ENCODE measurements at places on chromosomes 11 and 22.

- DNase-seq = no peak
Observed at GRCh38 chr11:119688356-119688755, 40.6 kb downstream of the NECTIN1 start.

- DNase-seq = no peak
Observed at GRCh38 chr11:101786916-101787315, 127.9 kb upstream of the CEP126 start.

DNA sequence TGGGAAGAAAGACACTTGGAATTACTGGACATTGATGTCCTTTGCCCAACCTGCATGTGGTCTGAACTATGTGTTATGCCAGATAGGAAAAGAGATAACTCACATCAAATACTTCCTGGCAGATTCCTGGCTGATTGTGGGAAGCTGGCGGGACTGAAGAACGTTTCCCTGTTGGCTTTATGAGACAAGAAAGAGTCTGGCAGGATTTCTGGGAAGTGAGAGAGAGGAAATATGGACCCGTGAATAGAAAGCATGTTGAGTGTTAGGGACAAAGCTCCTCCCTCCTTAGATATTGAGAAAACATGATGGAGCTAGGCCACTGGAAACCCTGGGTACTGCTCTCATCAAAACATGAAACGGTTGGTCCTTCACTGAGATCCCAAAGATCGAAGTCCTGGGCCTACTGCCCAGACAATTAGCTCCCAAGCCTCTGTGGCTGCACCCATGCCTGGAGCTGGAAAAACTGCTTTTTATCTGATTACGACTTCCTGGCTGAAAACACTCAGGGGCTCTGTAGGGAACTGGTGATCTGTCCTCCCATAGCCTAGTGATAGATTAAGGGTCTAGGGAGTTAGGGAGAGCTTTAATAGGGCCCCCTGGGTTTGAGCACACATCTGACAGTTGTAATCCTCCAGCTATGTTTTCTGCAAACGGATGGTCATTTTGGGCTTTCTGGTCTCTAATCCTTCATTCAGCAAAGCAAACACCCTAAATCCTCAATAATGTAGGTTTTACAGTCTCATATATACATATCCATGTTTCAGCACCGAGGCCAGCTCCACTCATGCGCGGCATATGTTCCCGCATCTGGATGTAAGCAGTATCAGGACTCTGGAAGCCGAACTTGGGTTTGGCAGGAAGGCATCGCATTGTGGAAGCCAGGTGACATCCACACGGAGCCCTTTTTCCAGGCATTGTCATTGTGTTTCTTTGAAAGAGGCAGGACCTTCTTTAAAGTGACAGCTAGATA, 6.1 kb upstream of the B3GAT1 start:
- DNase-seq = no peak

DNA sequence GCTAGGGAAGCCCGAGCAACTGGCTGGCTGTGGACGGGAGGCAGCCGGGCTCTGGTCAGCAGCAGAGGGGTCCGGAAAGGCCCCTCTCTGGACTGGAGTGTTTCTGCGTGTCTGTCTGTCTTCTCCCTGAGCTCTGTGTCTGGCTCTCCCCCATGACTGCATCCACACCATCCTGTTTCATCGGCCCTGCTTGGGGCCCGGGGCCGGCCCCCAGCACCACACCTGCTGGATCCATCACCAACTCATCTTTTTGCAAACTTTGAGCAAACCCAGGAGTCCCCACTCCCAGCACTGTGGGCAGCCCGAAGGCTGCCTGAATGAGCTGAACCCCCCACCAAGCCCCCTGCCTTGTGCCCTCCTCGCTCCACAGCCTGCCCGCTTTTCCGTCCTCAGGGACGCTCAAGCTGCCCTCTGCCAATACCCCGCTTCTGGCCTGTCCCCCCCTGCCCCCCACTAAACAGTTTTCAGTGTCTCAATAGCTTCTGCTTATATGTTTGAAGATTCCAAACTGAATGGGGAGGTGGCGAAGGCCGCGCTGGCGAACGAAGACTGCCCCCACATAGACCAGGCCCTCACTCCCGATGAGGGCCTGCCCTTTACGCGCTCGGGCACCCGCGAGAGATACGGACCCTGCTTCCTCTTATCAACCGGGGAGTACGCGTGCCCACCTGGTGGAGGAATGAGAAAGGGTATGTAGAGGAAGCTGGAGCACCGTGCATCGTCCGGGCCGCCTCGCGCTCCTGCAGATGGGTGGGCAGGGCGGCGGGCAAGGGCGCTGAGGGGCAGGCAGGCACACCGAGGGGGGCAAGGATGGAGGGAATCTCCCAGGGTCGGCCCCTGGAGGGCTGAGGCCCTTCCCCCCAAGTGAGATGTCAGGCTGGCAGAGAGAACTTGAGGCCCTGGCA, 44.6 kb downstream of the KCNC1 start:
- DNase-seq = no peak

DNA sequence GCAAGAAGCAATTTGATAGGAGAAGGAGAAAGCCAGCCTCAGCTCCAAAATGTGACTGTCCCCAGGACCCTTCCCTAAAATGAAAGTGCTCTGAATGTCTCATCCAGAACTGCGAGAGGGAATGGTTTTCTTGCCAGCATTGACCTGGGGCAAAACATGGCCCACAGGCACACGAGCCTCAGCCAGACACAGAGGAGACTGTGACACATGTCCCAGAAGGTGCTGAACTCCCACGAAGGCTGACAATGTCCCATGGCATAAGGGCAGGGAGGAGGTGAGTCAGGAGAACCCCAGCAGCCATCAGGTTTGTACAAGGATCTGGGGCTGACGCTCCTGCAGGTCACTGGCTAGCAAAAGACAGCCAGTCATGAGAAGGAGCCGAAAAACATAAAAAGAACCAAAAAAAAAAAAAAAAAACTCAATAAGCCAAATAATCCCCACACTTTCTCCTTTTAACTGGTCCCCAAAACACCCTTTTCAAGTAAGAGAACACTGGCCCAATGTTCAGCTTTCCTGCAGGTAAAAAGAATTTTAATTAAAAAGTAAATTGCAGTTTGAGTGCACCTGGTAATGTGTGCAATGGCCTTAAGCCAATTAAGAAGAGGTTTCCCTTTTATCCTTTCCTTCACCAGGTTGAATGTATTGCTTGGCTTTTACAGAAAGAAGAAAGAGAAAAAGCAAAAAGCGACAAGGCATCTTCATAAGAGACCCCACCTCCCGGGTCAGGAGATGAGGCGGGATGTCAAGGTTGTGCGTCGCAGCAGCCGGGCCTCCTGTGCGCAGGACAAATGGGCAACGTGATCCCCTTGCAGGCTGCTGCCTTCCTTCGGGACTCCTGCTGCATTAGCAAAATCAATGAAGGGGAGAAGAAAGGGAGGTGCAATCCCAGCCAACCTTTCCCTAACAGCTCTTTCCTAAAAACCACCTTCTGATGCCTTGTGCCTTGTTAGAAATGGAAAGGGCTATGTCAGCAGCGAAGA, 43.6 kb downstream of the GALNT18 start:
- DNase-seq = no peak

DNA sequence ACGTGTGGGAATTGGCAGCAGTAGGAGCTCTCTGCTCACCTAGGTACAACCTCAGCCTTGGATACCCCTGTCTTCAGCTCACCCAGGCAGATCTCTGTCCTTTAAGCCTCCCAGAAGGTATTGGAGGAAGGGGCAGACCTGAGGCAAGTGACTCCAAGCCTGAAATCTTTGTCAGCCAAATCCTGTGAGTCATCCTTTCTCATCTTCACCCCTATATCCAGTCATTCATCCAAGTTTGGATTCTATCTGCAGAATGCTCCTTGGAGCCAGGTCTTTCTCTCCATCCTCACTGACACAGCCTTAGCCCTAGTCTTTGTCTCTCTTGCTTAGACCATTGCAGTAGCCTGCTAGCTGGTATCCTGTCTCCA, 10.4 kb upstream of the THY1 start:
- DNase-seq = no peak

DNA sequence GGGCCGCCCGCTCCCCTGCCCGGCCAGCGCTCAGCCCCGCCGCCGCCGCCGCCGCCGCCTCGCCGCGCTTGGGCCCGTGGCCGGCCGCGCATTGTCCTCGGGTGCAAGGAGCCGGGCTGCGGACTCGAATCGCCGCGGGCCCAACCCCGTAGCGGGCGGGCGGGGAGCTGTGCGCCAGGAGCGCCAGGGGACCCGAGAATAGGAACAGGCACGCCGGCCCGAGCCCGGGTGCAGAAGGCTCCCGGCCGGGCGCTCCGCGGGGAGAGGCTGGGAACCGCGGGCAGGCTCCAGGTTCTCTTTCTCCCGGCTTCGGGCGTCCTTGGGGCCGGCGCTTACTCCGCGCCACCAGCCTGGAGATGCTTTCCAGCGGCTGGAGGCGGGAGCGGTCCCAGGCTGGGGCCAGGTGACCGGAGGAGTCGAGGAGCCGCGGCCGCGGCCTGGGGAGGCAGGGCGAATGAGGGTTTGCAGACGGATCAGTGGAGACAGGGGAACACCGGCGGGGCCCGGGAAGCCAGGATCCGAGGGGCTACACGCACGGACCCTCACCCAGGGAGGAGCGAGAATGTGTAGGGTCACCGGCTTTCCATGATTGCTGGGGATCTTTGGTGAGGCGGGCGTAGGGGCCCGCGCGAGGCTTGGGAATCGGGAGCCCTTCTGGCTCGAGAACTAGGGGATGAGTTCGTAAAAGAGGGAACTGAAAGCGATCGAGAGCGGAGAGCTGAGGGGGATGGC, 726 bp downstream of the PKNOX2 start:
- DNase-seq = no peak

DNA sequence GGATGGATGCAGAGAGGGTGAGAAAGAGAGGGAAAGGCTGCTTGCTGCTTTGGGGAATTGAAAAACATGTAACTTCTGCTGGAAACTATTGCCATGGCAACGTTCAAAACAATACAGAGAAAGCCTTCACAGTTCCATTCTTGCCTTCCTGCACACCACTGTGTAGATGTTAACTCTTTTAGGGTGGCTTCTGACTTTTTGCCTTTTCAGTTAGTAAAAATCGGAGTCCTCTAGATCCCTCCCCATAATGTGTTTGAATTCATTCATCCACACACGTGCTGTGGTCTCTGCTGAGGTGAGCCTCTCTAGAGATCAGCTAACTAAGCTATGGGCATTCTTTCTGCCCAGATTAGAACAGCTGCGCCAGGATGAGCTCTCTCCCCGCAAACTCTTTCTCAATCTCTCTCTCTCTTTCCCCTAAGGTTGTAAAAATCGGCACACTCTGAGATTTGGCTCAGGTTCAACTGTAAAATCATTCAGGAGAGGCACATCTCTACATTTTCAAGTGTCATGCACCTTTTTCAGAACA, 1178.3 kb downstream of the LRRC4C start:
- DNase-seq = no peak

Measured in NCI-H1694 treated with DMSO at 0.1 percent for 48 hours (cell line).